ENCODE measurements at places on chromosomes 7 and 10.

DNA sequence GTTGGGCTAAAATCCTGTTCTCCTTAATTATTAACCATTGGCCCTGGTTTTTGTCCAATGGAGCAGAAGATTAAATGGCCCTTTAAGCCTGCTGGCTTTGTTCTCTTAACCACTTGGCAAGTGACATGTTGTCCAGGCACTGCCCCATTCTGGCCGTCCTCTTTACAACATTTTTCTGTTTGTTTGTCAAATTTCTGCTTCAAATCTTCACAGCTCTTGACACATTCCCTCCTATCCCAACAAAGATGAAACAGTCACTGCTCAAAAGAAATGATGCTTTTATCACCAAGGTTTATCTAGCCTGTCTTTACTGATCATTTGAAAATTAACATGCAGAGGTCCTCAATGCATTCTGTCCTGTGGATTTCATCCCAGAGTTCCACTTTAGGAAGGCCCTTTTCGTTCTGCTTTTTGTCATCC is 700.4 kb downstream of the KCNMA1 start:
- DNase-seq: no peak

- DNase-seq: no peak
Measured at GRCh38 chr7:116699722-116700120, 27.7 kb downstream of the MET start.

- DNase-seq: no peak
Measured at GRCh38 chr10:74029943-74030342, 32.0 kb downstream of the VCL start.

GRCh38 chr10:96758423-96758822 is 38.1 kb upstream of the PIK3AP1 start:
- no peak for DNase-seq

GRCh38 chr10:77226853-77227565 is 410.6 kb downstream of the KCNMA1 start:
- no peak for DNase-seq

DNA sequence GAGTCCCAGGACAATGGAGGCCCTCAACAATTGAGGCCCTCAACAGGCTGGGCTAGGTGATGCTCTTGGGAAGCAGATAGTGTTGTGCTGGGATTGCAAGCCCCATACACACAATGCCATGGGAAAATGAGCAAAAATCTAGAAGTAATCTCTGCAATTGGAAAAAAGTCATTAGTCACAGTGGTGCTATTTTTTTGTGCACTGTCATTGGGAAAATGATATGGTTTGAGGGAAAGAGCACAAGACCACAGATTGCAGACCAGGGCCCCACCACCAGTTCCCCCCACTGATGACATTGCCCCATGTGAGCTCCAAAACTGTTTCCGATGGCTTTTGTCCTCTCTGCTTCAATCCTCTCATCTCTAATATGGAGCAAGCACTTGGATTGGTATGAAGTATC is 1.9 kb downstream of the KCTD7 start:
- DNase-seq: no peak

- DNase-seq: no peak
Measured at GRCh38 chr10:110783509-110784107, 88.1 kb upstream of the PDCD4 start.

DNA sequence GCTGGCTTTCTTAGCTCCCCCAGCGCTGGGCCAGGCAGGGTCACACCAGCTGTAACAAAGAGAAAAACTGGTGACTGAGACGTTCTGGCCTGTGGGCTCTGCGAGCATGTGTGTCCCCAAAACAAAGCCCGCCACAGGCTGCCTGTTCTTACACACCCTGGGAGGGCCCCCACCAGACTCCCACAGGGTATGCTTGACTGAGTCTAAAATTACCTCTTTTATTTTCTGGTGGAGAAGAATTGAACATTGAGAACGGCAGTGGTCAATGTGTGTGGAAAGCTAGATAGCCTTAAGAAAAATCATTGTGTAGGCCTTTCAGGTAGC is 808 bp downstream of the C10orf71 start:
- no peak for DNase-seq

GRCh38 chr7:391961-392524 is 102.1 kb downstream of the FOXL3 start:
- DNase-seq: no peak

DNA sequence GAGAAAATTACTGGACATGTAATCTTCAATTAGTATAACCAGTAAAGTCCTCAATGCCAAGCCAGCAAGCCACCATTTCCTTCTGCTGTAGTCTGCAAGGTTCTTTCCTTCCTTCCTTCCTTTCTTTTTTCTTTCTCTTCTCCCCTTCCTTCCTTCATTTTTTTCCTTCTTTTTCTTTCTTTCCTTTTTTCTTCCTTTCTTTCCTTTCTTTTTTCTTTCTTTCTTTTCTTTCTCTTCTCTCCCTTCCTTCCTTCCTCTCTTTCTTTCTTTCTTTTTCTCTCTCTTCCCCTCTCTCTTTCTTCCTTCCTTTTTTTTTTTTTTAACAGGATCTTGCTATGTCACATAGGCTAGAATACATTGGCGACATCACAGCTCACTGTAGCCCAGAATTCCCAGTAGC is 369.8 kb downstream of the SEMA3D start:
- no peak for DNase-seq

DNA sequence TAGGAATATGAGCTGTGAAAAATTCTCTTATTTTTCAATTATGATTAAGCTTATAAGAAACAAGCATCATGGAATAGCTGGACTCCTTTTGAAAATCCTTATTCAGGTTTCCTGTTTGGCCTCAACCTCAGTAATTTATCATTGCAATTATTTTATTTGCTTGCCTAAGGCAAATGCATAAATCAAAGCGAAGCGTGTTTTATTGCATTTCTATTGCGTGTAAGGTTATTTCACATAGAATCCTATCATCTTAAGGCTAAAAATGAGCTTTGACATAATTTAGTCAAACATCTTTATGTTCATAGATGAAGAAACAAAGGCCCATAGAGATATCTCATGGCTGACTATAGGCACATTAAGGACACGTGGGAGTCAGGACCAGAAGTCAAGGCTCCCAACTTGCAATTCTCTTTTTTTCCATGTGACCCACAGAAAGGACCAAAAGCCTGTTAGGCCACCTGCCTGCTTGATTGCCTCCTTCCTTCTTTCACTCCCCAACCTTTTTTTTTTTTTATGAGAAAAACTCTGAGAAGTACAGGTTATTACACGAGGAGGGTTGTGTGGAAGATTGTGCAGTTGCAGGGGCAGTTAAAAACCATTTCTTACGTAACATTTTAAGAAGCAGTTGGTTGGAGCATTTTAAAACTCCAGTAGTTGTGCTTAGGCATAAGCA is 261.0 kb downstream of the HDAC9 start:
- no peak for DNase-seq

DNA sequence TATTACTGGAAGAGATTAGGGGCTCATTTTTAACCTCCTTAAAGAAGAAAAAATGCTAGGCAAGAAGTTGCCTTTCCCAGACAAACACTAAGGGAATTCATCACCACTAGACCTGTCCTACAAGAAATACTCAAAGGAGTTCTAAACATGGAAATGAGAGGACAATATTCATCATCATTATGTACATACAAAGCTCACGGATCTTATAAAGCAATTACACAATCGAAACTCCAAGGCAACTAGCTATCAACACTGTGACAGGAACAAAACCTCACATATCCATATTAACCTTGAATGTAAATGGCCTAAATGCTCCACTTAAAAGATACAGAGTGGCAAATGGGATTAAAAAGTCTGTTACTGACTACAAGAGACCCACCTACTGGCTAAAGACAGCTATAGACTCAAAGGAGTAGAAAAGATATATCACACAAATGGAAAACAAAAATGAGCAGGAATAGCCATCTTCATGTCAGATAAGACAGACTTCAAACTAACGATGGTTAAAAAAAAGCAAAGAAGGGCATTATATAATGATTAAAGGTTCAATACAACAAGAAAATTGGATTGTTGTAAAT is 246.6 kb downstream of the ADRA2A start:
- DNase-seq: no peak

DNA sequence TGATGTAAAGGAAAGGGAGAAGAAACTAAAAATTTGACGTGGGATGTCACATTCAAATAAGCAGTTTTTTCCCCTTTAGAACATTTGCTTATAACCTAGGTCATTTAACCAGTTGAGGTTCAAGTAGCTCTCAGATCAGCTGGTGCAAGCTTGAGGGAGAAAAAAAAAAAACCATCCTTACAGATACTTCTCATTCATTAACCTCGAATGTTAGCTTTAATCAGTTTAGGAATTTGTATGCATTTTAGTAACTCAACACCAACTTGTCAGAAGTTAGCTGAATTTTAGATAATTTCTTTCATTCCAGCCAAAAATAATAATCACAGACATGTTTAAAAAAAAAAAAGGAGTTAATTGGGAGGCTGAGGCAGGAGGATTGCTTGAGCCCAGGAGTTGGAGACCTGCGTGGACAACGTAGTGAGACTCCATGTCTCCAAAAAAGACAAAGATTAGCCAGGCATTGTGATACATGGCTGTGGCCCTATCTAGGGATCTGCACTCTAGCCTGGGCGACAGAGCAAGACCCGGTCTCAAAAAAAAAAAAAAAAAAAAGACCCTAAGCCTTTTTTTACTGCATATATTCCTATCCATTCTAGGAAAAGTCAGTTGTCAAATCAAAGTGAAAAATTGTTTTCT is 46.2 kb downstream of the BMPR1A start:
- DNase-seq: no peak

GRCh38 chr10:11245510-11245909 is 227.8 kb downstream of the CELF2 start:
- DNase-seq: no peak

DNA sequence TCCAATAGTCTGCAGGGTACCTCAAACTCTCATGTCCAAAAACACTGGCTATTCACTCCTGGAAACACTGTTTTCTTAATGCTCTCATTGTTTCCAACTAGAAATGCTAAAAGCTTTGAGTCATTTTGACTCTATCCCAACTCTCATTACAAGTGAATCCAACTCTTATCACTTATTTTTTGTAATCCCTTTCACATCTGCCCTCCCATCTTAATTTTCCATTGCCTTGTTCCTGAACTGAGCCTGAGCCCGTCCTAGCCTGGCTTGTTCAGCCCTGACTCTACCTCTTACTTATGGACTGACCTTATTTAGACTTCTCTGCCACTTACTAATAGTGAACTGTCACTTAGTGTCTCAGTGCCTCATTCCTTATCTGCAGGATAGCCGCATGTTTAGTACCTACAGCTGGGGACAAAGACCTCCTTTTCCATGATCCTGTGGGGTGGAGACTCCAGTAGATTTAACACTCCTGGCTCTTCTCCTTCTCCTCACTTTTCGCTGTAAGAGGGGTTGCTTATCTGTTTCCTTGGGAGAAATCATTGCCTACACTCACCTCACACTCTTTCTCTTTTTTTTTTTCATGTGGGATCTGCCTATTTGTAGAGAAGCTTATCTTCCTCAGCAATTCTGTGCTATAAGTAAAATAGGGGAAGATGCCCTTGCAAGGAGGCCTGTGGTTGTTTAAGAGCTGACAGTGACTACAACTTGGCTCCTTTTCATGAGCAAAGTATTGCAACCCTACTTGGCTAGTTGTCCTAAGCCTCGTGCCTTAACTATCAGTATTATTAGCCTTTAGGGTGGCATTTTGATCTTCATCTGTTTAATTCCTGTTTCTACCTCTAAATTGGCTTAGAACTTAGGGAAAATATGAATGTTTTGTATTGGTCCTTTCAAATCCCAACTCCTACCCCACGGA is 56.4 kb downstream of the SLC16A12 start:
- DNase-seq: no peak

DNA sequence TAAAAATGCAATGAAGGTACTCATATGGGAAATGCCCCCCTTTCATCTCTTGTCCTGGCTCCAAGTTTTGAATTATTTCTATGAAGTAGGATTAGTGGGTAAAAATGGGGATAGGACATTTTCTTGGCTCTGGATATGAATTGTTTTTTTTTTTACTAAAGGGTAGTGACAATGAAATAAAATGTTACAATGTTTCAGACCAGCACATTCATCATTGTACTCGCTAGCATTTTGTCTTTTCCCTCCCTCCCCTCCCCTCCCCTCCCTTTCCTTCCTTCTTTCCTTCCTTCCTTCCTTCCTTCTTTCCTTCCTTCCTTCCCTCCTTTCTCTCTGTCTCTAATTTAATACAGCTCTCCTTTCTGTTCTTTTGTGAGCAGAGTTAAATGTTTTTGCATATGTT is 64.4 kb downstream of the CDK1 start:
- DNase-seq: no peak

- no peak for DNase-seq
Measured at GRCh38 chr7:99557940-99558305, 519 bp upstream of the ZNF655 start.

GRCh38 chr10:5757766-5758517 is 55.3 kb downstream of the GDI2 start:
- DNase-seq: no peak

GRCh38 chr7:116097365-116098009 is 66.9 kb upstream of the TFEC start:
- no peak for DNase-seq

- no peak for DNase-seq
Measured at GRCh38 chr7:150337659-150338081, 3.8 kb downstream of the RARRES2 start.

GRCh38 chr10:46549171-46550075 is 7.0 kb downstream of the GPRIN2 start:
- DNase-seq: no peak

- no peak for DNase-seq
Measured at GRCh38 chr7:2065528-2065927, 167.2 kb downstream of the MAD1L1 start.

DNA sequence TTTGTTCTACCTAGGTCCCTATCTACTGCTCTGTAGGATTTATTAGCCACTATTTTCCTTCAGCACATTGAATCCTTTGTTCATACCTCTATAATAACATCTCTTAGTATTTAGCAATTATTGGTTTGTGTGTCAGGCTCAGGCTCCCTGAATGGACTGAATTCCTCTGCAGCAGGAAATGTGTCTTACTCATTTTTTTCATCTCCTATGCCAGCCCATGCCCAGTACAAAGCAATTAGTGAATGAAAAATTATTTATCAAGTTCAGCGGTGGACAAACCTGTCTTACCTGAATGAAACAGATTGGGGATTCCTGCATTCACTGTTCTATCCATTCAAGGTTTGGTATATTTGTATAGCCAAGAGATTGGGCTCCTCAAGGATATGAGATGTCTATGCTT is 53.7 kb downstream of the C1GALT1 start:
- DNase-seq: no peak

DNA sequence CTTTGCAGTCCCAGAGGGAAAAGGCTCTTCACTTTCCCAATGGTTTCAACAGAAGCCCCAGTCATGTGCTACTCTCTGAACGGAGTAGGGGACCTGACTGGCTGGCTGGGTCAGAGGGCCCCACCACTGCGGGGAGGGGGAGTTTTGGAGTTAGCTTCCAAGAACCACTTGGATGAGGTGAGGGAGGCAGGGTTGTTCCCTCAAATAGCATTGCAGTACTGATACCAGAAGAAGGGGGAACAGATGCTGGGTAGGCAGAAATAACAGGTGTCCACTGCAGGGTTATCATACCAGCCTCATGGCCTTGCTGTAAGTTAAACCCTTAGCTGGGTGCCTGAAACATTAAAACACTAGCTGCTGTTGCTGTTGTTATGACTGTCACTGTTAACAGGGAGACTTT is 131.3 kb downstream of the UBE2H start:
- no peak for DNase-seq

- no peak for DNase-seq
Measured at GRCh38 chr10:92420546-92421275, 129.7 kb downstream of the MARCHF5 start.

- no peak for DNase-seq
Measured at GRCh38 chr10:78215645-78216044, 182.0 kb downstream of the RPS24 start.

- DNase-seq: no peak
Measured at GRCh38 chr7:107115762-107116540, 52.9 kb upstream of the HBP1 start.

All from NCI-H1930 (cell line).